ENCODE measurements at places on chromosomes 3 and 15. TPM values are rescaled to one million over a fixed set of nuclear protein-coding genes. Genes with fewer than 3 reads are reported as not detected.

MAGEL2 gene
- total RNA-seq = not detected

CCR3 gene
- total RNA-seq = not detected

CCR2 gene
- not detected for total RNA-seq

LRRIQ4 gene
- not detected for total RNA-seq

SEMA3F gene
- total RNA-seq = 166 TPM

SKOR1 gene
- not detected for total RNA-seq

RGMA gene
- not detected for total RNA-seq

CCDC32 gene
- total RNA-seq = 15.0 TPM

CTXN2 gene
- not detected for total RNA-seq

GOLGA6L22 gene
- total RNA-seq = not detected

ENTPD3 gene
- not detected for total RNA-seq

APOD gene
- total RNA-seq = 9.9 TPM

GPR171 gene
- not detected for total RNA-seq

PLA2G4E gene
- not detected for total RNA-seq

ARPC4 gene
- 295 TPM for total RNA-seq

HAPLN3 gene
- 11.7 TPM for total RNA-seq

STXBP5L gene
- total RNA-seq = not detected

CGNL1 gene
- 2.5 TPM for total RNA-seq

GOLGA8T gene
- total RNA-seq = not detected

IL12A gene
- 2.3 TPM for total RNA-seq

PLAAT1 gene
- 0.60 TPM for total RNA-seq

MOBP gene
- total RNA-seq = under 0.01 TPM

XCR1 gene
- not detected for total RNA-seq

NRROS gene
- total RNA-seq = 10.2 TPM

MYEF2 gene
- 17.7 TPM for total RNA-seq

DUSP7 gene
- 19.6 TPM for total RNA-seq

DUOX1 gene
- not detected for total RNA-seq

TPM1 gene
- total RNA-seq = 192 TPM

ERC2 gene
- 0.13 TPM for total RNA-seq

SLC12A1 gene
- total RNA-seq = not detected

FBXW12 gene
- not detected for total RNA-seq

ADAMTS17 gene
- 0.10 TPM for total RNA-seq

BDH1 gene
- total RNA-seq = 4.2 TPM

SERPINI2 gene
- total RNA-seq = not detected

ROPN1 gene
- not detected for total RNA-seq

FRMD5 gene
- total RNA-seq = 0.54 TPM

SLC7A14 gene
- total RNA-seq = 0.25 TPM

MAP2K5 gene
- 4.0 TPM for total RNA-seq

PLA2G4B gene
- total RNA-seq = 0.89 TPM
